NCI-H1417 (cell line): ENCODE measurements at places on chromosomes 13 and 19.

- DNase-seq, result no peak
Measured at GRCh38 chr13:46206143-46206542, 5.6 kb upstream of the LRRC63 start.

DNA sequence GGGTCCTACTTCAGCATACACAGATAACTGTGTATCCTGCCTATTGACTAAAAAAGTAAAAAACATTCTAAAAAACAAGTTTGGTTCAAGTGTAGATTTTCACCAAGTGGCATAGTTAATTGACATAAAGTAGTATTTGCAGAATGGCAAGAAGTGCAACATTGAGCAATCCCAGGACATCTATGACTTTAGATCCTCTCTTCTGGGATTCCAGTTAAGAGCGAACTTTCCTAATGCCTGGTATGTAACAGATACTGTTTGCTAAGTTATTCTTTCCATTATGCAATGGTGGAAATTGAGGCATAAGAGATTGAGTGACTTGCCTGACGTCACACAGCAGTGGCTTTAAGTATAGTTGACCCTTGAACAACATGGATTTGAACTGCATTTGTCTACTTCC, 96.1 kb downstream of the ZMYM2 start:
- no peak for DNase-seq

- no peak for DNase-seq
Measured at GRCh38 chr19:5445561-5446055, 9.6 kb upstream of the ZNRF4 start.

GRCh38 chr13:42266473-42266872, 5.5 kb upstream of the AKAP11 start:
- no peak for DNase-seq
